ENCODE measurements at places on chromosomes 7 and 10.

- no peak for DNase-seq
Measured at GRCh38 chr10:103541616-103542015, 48.1 kb downstream of the NEURL1 start.

- DNase-seq: no peak
Measured at GRCh38 chr10:89203237-89203636, 3.9 kb downstream of the CH25H start.

DNA sequence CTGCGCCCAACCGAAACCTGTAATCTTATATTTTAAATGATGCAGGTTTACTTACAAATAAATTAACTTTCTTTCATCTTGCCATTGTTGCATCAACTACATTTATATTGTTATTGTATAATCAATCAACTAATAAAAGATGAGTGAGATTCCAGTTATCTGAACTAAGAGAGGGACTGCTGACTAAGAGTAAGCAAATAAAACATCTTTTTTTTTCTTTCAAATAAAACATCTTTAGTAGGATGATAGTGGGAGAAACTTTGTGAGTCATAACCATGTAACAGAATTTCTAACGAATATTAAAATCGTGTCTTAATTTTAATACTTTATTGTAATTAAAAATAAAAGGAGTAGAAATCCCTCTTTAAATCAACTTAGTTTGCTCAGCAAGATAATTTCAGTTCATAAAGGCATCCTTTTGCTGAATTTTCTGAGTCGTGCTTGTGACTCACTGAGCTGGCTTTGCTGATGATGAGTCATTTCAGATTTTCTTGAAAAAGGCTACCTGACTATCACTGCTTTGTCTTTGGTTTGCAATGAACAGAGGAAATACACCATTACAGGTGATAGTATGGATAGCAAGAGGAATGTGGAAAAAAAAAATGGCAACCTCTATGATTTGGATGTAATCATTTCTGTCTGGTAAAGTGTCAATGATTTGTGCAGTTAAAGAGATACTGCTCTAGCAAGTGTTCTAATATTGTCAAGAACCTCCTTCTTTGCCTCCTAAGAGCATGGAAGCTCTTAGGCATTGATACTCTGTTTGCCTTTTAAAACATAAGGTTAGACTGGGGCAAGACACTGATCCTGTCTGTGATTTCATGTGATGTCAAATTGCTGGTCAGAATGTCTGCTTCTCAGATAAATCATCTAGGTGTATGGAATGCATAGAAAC is 119.5 kb downstream of the GPR158 start:
- DNase-seq: no peak

- DNase-seq: no peak
Measured at GRCh38 chr10:48236199-48236621, 38.3 kb downstream of the FRMPD2 start.

DNA sequence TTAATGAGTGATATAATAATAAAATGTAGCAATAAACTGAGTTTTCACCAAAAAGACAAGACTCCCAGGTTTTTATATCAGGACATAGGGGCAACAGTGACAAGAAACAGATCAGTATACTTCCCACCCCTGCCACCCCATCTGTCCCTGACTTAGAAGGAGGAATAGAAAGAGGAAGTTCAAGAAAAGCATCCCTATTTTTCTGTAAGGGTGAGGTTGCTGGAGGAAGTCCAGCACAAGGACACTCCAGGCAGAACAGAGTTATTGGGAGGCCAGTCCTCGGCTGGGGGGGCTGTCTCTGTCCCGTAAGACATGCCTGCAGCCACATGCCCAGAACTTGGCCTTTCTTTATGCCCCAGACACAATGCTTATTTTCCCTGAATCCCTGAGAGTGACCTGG is 16.5 kb upstream of the TLX1 start:
- peak; percentile 37 for DNase-seq

DNA sequence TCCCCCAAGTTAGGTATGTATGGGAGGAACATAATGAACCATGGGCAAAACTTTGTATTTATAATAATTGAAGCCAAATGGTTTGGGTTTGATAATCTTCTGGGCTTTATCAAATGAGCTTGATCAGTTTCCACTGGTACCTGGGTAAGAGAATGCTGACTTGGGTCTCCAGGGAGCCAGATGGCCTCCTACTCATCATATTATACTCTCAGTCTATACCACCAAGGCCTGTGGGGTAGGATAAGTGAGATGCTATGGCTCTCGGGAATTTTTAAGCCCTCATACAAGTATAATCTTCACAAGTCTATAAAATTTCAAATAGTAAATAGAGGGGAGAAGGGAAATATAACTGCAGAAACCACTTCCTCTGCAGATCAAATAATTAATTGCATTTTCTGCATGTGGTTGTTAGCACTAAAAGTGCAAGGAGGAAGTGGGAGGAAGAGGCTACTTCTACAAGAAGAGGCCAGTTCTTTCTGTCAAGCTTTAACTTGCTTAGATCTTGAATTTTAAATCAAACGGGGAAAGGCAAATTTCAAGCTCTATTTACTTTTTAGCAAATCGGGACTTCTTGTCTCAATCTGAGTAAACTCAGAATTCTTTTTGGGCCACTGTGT is 349.0 kb downstream of the SORCS1 start:
- DNase-seq: no peak

DNA sequence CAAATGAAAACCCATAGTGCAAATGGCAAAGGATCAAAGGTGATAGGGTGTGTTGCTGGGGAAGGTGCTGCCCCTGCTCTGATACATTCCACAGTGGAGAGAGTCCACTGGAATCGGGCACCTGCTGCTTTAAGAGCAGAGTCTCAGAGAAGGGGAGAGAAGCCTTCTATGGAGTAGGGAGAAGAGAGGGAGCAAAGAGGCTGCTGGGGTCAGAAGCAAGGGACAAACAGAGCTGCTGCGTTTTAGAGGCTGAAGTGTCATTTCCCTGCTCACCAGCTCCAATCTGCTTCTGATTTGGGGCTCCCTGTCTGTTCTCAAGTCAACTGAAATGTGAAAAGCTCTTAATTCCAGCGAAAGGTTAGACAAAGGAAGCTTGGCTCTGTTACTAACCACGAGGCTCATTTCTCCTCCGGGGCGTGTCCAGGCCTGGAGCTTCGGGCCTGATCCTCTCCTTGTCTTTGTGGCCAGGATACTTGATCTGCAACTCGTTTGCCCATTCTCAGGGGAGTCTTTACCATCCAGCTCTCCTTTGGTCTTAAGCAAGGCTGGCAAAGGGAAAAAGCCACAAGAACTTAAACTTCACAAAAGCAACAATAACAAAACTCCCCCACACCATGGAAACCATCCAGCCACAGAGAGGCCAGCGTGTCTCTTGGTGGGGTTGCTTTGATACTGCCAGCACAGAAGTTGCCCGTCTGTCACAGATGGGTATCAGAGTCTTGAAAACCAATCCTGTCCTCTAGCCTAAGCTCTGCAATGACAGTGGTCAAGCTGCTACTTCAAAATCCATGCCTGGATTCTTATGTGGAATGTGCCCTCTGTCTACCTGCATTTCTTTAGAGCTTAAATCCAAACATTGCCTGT is 692.6 kb downstream of the SUGCT start:
- no peak for DNase-seq

- no peak for DNase-seq
Measured at GRCh38 chr7:68432585-68432984, 1165.7 kb upstream of the AUTS2 start.

GRCh38 chr10:111015181-111015580 is 61.6 kb upstream of the ADRA2A start:
- no peak for DNase-seq

- DNase-seq: no peak
Measured at GRCh38 chr7:43469051-43469450, 113.9 kb upstream of the STK17A start.
